ENCODE measurements at places on chromosomes 6 and 20. TPM values are rescaled to one million over a fixed set of nuclear protein-coding genes. Genes with fewer than 3 reads are reported as not detected.

- DNase-seq = peak; percentile 90
Measured at GRCh38 chr6:170449835-170450753, 103.0 kb downstream of the PSMB1 start.

DNA sequence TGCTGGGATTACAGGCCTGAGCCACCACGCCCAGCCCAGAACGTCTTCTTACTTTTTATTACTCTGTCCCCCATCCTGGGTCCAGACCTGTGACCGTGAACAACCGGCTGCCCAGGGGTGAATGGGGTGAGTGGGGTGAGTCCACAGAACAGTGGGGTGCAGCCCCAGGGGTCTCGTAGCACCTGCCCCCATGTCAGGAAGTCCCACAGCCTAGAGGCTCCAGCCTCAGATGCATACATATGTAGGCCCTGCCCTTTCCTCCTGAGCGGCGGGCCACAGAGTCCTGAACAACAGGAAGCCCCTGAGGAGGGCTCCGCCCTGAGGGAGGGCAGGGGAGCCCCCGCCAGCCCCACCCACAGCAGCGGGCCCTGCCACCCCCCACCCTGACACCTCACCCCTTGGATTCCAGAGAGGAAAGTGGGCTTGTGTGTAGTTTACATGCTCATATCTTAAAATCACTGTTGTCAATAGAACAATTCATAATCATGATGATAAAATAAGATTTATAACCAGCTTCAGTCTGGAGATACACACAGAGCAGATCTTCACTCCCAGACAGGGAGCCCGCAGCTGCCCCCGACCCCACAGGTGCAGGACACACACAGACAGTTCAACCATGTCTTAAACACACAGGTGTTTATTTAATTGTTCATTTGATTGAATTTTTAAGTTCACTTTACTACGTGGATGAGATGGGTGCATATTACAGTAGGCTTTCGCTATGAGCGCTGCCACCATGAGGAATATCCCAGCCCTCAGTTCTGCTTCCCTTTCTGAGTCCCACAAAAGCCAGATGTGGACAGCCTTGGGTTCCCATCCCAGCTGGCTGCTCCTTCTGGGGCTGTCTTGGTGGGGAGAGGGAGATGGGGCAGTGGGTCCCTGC is 12.4 kb upstream of the GMEB2 start:
- DNase-seq = no peak

DNA sequence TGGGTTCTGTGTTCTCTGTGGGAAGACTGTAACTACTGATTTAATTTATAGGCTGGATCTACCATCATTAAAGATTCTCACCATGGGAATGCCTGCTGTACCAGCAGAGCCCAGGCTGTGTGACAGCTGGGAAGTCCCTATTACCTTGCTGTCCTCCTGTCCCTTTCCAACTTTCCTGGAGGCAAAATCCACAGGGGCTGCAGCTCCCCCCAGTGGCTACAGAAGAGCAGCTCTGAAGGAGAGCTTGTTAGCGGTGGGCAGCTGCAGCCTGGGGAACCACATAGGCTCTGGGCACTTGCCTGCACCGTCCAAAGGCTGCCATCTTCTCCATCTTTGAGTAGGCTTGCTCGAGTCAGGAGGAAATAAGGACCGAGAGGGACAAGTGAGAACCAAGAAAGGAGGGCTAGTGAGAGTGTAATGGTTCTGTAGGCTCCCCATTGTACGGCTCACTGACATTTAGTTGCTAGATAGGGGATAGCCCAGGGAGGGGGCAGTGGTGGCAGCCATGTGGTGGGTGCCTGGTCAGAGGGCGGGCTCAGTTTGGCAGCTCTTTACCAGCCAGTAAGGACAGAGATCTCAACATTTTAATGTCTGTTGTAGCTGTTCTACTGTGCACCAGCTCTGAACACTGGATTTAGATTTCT is 155.1 kb upstream of the MLIP start:
- DNase-seq = no peak

DNA sequence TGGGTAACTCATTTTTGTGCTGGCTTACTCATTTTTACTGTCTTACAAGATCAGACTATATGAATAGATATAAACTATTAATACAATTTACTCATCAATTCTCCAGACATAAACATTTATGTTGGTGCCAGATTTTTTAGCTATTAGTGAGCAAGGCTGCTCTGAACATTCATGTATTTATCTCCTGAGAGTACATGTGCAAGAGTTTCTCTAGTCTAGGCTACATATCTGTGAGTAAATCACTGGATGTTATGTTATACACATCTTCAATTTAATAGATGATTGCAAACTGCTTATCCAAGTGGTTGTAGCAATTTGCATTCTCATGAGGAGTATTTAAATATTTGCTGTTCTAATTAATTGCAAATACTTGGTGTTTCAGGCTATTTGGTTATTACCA is 687.1 kb downstream of the PTPRT start:
- DNase-seq = no peak

DNA sequence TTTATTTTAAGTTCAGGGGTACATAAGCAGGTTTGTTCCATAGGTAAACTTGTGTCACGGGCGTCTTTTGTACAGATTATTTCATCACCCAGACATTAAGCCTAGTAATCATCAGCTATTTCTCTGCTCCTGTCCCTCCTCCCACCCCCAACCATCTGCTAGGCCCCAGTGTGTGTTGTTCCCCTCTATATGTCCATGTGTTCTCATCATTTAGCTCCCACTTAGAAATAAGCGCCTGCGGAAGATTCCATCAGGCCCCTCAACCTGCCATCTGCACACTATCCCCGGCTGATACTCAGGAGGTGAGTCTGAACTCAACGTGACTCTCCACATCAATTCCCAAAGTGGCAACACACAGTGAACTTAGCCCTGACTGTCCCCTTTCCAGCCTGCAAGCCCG is 228.0 kb upstream of the SYNDIG1 start:
- no peak for DNase-seq

DNA sequence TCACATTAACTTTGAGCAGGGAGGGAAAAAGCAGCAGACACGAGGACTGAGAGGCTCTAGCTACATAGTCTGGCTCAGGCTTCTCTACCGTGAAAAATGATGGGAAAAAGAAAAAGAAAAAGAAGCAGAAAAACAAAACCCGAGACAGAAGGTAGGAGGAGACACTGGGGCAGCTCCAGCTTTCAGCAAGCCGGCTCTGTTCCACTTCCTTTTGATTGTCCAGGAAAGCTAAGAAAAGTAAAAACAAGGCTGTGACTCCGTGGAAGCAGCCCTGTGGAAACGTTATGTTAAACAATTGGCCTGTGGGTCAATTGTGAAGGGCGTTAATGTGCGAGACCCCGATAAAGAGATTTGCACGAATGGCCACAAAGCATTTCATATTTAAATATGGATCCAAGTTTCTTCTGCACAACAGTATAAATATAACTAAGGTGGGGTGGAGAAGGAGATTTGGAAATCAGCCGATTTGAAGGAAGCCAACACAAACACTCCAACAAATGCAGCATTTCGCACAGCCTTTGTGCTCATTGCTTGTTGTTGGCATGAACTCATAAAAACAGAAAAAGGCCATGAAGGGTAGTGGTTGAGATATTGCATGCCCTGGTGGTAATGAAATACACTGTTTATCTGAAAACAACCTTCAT is 236.9 kb upstream of the JAG1 start:
- DNase-seq = no peak

DNA sequence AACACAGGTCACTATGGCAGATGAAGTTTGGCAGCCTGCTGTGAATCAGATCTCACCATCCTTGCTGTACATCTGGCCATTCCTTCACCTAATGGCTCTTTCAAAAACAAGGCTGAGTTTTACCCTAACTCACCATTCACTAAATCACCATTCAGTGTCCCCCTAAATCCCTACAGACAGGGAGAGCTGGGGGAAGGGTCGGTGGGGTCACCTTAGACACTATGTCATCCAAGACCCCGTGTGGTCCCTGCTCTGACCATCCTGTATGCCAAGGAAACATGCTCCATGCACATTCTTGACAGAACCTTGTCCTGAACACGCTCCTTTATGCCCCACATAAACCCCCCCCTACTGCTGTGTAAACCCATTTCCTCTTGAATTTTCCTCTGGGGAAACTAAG is 31.8 kb upstream of the IL17A start:
- DNase-seq = no peak

Gene SYTL3
- 0.31 TPM for total RNA-seq

Gene PLN
- total RNA-seq = not detected
